BE2C (cell line): ENCODE measurements at places on chromosomes 13 and 19.

GRCh38 chr13:26034018-26034417 lies 17.8 kb downstream of the SHISA2 start:
- DNase-seq, result no peak

DNA sequence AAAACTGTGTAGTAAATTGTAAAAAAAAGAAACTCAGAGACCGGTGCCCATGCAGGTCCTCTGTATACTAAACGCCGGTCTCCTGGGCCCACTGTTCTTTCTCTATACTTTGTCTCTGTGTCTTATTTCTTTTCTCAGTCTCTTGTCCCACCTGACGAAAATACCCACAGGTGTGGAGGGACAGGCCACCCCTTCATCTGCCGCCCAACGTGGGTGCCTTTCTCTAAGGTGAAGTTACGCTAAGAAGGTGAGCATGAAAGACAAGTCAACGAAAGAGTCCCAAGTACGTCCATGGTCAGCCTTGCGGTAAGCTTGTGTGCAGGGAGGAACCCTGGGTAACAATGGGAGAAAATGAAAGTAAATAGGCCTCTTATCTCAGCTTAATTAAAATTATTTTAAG lies 48.0 kb upstream of the WASF3 start:
- no peak for DNase-seq

DNA sequence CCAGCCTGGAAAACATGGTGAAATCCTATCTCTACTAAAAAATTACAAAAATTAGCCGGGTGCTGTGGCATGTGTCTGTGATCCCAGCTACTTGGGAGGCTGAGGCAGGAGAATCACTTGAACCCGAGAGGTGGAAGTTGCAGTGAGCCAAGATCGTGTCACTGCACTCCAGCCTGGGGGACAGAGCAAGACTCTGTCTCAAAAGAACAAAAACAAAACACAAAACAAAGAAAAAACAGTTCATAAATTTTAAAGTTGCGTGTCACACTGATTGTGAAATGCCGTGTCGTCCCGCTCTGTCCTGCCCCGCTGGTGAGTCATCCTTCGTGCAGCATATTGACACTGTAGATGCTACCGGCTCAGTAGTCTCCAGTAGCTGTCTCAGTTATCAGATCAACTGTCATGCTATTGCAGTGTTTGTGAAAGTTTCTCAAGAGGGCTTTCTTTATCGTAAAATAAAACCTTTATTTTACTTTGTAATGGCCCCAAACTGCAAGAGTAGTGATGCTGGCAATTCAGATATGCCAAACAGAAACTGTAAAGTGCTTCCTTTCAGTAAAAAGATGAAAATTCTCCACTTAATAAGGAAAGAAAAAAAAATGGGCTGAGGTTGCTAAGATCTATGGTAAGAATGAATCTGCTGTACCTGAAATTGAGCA lies 36.4 kb upstream of the IGFL1 start:
- DNase-seq, result peak; percentile 62

DNA sequence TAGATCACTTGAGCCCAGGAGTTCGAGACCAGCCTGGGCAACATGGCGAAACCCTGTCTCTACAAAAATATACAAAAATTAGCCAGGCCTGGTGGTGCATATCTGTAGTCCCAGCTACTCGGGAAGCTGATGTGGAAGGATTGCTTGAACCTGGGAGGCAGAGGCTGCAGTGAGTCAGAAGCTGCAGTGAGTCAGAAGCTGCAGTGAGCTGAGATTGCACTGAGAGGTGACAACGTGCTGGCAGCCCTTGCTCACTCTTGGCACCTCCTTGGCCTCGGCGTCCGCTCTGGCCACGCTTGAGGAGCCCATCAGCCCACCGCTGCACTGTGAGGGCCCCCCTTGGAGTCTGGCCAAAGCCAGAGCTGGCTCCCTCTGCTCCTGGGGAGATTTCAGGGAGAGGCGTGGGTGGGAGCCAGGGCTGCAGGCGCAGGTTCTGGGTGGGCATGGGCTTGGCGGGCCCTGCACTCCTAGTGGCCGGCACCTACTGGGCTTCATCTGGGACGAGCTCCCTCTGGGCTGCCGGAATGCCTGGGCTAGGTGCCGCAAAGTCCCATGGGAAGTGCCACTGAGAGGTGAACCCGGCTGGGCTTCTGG lies 39.5 kb upstream of the RPL21 start:
- no peak for DNase-seq

DNA sequence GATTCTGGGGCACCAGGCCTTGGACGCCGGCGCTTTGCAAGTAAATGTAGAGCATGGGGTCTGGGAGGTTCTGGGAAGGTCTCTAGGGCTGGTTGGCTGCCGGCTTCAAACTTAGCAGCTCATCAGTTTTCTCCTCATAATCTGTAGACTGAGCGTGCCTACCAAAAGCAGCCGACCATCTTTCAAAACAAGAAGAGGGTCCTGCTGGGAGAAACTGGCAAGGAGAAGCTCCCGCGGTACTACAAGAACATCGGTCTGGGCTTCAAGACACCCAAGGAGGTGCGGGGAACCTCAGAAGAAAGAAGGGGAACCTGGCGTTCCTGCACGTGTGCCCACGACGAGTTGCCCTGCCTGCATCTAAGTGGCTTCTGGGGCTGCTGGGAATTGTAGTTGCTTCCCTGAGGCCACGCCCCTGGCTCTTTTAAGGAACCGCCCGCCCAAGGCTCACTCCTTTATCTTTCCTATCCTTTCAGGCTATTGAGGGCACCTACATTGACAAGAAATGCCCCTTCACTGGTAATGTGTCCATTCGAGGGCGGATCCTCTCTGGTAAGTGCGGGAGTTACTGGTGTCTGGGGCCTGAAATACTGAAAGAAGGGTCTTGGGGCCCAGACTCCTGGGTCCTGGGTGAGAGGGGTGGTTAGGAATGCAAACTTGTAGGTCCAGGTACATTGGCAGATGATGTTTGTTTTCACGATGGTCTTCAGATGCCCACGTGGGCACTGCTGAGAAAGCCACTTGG lies 984 bp downstream of the RPS11 start:
- DNase-seq, result peak; percentile 68

GRCh38 chr13:105599477-105600037 lies 935.9 kb downstream of the EFNB2 start:
- DNase-seq, result no peak
